ENCODE measurements at places on chromosomes 6 and 20.

GRCh38 chr6:154488802-154489437 lies 21.6 kb downstream of the CNKSR3 start:
- DNase-seq: no peak

GRCh38 chr6:82775361-82775760 lies 290.3 kb downstream of the UBE3D start:
- DNase-seq: no peak

DNA sequence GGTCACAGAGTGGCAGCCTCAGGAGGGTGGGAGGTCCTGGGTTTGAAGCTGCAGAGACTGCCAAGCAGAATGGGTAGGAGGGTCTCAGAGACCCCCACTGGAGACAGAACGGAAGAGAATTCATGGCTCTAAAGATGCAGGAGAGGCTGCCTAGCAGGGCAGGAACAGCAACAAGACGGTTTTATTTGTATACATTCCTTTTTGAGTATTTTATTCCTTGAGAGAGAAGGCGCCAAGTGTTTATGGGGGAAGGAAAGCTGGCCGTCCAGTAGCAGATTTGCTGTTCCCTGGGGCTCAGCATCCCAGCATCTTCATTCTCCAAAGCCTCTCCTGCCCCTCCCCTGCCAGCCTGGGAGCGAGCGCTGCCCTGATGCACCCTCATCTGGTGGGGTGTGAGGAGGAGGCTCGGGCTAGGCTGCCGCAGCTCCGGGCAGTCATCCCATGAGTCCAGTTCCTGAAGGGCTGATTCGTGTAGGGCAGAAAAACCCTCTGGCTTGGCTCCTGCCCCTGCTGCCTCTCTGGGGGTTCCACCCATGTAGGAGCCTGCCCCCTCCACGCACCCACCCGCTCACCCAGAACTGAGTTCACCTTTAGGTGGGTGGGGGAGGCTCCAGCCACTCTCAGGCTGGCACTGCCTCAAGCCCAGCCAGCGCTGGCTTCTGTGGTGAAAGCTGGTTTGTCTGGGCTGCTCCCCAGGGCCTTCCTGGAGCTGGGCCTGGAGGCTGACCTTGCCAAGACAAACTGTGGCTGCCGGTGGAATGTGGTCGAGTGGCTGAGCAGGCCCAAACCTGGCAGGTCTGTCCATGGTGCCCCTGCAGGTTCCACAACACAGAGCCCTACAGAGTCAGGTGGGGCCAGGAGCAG lies 32.4 kb downstream of the CPXM1 start:
- DNase-seq: no peak

GRCh38 chr6:33694401-33694931 lies 17.0 kb downstream of the UQCC2 start:
- DNase-seq: peak; percentile 32

DNA sequence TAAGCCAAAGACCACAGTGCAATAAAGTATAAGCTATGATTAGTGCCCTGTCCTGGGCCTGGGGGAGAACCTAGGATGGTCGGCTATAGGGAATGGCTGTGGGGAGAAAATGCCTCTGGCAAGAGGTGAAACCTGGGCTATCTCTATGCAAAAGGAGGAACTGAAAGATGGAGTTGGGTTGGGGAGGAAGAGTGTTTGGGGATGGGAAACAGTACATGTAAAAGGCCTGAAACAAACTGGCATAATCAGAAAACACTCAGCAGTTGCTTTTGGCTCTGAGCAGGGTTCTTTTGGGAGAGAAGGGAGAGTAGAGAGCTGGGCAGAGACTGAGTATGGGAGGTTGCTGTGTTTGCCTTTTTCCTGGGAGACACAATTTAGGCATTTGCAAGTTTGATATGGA lies 31.9 kb upstream of the FUCA2 start:
- DNase-seq: no peak

DNA sequence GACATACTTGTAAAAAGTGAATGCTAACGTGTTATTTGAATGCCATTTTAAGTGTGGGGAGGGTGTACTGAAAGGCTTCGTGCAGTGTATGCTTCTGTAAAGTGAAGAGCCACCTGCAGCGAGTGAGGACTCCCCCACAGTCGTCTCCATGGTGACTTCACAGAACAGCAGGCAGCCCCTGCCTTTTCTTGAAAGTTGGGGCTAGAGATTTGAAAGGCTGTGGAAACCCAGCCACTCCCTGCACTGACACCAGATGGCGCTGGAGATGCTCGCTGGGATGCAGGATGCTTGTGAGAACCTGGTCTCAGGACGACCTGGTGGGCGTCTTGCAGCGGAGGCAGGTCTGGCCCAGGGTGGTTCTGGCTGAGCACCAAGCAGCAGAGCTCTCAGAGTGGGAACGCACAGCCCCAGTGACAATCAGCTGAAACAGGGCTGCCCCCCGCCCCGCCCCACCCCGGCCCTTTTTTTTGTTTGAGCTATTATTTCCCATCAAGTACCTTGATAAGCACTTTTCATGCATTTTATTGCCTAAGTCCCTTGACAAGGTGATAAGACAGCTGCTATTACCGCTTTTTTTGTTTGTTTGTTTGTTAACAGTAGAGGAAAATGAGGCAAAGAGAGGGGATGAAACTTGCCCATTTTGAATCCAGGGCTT lies 150.3 kb downstream of the SYCP2 start:
- DNase-seq: no peak

GRCh38 chr6:149109397-149110070 lies 208.0 kb upstream of the TAB2 start:
- no peak for DNase-seq

- no peak for DNase-seq
Observed at GRCh38 chr20:7984192-7984591, 35.4 kb downstream of the TMX4 start.

GRCh38 chr20:2023151-2023550 lies 29.3 kb upstream of the PDYN start:
- no peak for DNase-seq

DNA sequence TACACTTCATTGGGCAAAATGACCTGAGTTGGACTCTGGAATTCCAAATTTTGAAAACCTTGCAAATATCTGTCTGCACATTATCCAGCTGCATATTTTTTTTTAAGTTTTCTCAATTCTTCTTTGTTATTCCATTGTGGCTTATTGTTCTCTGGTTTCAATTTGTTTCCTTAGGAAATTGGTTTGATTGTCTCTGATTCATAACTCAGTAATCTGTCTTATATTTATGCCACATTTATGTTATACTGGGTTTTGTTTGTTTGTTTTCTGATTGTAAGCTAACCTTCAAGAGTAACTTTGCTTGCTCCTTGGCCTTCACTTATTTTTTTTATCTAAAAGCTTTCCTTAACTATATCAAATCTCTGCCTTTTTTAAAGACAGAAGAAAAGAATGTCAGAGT lies 193.3 kb upstream of the PLCB4 start:
- no peak for DNase-seq

- DNase-seq: no peak
Observed at GRCh38 chr6:36413489-36414480, 26.3 kb upstream of the ETV7 start.

DNA sequence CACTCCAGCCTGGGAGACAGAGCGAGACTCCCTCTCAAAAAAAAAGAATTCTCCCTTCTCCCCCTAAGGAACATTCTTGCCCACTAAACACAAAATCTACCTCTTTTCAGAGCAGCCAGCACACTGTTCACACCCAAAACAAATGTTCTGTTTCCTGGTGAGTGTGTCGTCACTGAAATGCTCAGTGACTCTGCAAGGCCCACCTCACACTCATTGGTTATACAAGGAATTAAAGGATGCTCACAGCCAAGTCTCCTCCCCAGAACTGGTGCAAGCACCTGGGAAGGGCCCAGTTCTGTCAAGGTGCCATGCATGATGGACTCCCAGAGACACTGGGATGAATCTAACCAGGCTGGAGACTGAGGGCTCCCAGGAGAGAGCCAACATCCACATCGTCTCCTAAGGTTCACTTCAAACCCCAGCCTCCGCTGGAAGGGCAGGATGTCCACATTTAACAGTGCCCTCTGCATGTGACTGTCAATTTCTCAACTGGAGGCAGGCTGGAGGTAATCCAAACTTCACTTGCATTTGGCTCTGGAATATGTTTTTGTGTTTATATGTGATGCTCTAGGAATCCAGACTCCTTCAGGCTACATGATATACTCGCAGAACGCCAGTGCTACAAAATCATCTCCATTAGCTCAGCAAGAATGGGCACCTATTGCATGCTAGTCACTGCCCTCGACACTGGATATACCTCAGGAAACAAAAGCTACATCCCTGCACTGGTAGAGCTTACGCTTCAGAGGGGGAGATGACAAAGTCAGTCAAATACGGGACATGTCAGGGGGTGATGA lies 7.1 kb downstream of the RRBP1 start:
- no peak for DNase-seq

- DNase-seq: no peak
Observed at GRCh38 chr20:56439771-56440291, 27.8 kb downstream of the CASS4 start.

DNA sequence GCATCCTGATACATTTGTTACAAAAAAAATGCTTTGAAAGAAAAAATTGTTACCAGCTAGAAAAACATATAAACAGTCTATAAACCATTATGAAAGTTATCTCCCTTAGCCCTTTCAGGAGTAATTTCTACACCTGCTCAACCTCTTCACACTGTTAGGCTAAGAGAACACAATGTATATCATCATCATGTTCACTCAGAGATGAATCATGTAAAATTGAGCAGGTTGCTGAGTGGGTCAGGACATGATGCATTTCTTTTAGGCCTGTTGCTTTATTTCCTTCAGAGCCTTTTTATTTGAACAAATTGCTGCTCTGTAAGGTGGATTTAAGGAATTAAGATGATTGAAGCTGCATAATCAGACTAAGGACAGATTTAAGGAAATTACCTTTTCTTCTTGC lies 531.3 kb upstream of the MAN1A1 start:
- no peak for DNase-seq

DNA sequence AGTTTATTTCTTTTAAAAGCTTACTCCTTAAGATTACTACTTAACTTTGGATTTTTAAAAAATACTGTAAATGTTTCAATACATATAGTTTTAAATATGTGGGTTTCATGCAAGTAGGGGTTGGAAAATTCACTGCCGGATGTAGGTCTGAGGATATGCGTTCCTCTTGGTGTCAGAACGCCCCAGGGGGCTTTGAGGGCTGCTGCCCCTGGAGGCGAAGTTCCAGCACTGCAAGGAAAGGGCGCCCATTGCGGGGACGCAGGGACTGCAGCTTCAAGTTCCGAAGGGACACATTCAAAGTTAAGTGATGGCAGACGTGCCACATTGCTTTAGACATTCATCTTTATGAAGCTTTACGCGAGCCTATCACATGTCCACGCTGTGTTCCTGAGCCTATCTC lies 152.9 kb downstream of the SOD2 start:
- no peak for DNase-seq

- no peak for DNase-seq
Observed at GRCh38 chr6:142671791-142672190, 273.2 kb downstream of the HIVEP2 start.

DNA sequence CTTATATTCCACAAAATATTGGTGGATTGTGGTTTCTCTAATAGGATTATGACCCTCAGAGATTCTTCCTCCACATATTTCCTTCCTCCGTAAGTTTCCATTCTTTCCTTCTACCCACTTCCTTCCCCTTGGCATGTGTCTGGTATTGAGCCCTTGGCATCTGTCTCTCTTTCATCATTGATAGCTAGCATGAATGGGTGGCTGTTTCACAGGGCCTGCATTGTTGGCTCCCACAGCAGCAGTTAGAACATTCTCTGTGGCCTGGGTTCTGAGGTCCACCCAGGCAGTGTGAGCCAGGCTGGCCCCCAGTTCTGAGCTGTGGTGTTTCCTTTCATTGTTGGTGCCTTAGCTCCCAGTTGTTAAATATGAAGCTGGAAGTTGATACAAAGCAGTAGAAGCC lies 125.3 kb downstream of the ANKS1A start:
- DNase-seq: no peak
